ENCODE measurements at places on chromosomes 11 and 22.

GRCh38 chr11:60204922-60205321, 22.0 kb upstream of the MS4A6A start:
- DNase-seq, result no peak

- DNase-seq, result no peak
Observed at GRCh38 chr11:124233376-124233775, 7.5 kb upstream of the OR8G1 start.

- DNase-seq, result no peak
Observed at GRCh38 chr11:13965337-13965736, 2.8 kb downstream of the SPON1 start.

- no peak for DNase-seq
Observed at GRCh38 chr22:46547179-46547882, 9.9 kb upstream of the CELSR1 start.

DNA sequence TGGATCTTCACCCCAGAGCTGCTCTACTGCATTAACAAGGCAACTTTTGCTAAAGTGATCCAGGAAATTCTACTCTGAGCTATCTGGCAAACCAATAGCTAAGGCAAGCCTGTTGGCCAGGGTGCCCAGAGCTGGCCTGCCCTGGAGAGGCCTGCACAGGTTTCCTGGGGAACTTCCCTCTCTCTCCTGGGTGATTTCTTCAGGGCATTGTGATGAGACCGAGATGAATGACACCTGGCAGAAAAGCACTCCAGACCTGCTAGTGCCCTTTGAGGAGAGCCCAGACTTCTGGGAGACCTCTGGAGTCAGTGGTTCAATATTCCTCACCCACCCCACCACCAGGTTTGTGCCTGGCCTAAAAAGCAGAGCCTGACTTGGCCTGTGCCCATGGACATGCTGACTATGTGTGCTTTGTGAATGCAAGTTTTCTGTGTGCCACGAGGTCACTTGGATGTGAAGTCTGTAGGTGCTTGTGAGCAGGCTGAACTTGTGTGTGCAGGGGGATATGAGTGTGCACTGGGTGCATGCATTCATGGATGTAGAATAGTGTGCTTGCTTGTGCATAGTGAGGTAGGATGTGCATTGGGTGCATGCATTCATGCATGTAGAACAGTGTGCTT, 4.4 kb upstream of the APLNR start:
- no peak for DNase-seq

GRCh38 chr11:63274776-63275175, 31.4 kb upstream of the SLC22A25 start:
- DNase-seq, result no peak

All from esophagus squamous epithelium (tissue), 5 donors.